ENCODE measurements at places on chromosomes 12 and 14.

- DNase-seq: no peak
Observed at GRCh38 chr12:96371138-96371789, 29.0 kb downstream of the CDK17 start.

GRCh38 chr12:96327889-96328288 lies 72.3 kb downstream of the CDK17 start:
- no peak for DNase-seq

DNA sequence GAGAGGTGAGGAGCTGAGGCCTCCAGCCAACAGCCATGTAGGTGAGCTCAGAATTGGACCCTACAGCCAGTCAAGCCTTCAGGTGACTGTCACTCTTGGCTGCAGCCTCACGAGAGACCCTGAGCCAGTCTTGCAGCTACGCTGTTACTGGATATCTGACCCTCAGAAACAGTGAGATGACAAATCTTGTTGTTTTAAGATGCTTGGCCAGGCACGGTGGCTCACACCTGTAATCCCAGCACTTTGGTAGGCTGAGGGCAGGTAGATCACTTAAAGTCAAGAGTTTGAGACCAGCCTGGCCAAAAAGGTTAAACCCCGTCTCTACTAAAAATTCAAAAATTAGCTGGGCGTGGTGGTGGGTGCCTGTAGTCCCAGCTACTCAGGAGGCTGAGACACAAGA lies 6.2 kb downstream of the PLEK2 start:
- no peak for DNase-seq

- no peak for DNase-seq
Observed at GRCh38 chr14:68955164-68955850, 23.8 kb downstream of the ACTN1 start.

GRCh38 chr14:46381674-46382073 lies 269.9 kb downstream of the RPL10L start:
- DNase-seq: no peak
